Bone marrow (tissue), 2 donors: ENCODE measurements at places on chromosomes 11 and 22.

DNA sequence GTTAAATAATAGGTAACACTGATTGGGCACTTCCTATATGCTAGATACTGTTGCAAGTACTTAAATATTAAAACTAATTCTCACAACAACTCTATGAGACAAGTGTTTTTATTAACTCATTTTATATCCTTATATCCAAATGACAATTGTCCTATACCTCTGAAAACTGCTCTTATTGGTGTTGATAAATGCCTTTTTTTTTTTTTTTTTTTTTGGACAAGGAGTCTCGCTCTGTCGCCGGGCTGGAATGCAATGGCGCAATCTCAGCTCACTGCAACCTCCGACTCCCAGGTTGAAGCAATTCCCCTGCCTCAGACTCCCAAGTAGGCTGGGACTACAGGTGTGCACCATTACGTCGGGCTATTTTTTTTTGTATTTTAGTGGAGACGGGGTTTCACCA lies 41.6 kb downstream of the MRTFA start:
- DNase-seq: no peak

DNA sequence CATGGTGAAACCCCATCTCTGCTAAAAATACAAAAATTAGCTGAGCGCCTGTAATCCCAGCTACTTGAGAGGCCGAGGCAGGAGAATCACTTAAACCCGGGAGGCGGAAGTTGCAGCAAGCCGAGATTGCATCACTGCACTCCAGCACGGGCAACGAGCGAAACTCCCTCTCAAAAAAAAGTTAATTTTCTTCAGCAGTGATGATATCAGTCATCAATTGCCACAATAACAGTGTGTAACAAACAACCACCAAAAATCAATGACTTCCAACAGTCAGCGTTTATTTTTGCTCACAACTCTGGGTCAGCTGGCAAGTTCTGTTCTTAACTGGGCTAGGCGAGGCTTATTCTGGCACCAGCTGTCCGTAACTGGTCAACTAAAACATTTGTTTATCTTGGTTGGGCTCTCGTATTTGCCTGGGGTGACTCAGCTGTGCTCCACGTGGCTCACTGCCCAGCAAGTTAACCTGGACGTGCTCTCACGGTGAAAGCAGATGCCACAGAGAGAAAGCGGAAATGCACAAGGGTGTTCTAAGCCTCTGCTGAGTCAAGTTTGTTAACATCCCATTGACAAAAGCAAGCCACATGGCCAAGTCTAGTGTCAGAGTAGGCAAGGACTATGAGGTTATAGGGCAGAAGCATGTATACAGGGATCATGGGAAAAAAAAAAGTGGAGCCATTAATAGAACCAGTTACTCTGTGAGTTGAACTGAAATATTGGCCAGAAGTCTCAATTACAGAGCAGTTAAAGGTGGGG lies 52.1 kb downstream of the LHFPL7 start:
- DNase-seq: no peak

GRCh38 chr22:49044091-49044490 lies 783.6 kb downstream of the BRD1 start:
- no peak for DNase-seq

- no peak for DNase-seq
These were observed 170.8 kb upstream of the CADM1 start for GRCh38 chr11:115674937-115675544.

DNA sequence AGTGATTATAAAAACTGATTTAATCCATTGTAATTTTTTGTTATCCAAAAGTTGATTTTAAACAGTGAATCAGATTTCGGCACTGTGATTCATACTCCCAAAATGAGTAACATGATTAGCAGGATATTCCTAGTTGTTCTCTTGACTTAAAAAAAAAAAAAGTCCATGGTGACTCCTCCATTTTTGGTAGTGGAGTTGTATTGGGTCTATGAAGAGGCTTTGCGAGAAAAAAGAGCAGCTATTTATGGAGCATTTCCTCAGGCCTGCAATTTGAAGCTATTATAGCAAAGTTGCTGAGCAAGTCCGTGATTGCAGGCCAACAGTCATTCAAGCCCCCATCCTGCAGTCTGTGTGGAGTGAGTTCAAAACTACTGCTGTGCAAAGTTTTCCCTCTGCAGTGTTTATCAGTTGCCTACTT lies 28.8 kb downstream of the YAP1 start:
- no peak for DNase-seq

DNA sequence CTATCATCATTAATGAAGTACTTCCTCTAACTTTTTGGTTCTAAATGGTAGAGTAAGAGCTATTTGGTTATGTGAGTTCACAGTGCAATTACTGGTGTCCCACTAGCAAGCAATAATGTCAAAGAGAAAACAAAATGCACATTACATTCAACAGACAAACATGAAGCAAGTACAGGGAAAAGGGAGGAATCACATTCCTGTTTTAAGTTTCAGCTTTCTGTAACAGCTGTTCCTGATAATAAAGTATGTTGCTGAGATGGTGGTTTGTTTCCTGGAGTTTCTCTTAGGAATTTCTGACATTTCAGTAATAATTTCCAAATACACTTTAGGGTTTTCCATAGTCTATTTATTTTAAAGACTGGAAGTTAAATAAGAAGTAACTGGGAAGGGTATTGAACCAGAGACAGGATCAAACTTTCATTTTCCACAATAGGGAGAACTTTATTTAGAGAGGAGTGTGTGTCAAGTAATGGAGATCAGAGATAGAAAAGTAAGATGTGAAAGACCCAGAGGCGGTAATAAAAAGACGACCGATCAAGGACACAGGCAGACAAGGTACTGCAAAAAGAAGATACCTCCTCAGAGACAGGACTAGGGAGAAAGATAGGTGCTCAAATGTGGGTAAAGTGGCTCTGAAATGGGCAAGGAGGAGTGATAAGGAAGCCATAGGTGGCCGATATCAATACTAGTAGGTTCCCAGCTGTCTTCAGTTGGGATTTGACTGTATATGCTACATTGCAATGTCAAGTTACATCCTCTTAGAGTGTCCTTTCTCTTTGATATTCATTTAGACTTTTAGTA lies 20.8 kb upstream of the CLNS1A start:
- DNase-seq: no peak

- no peak for DNase-seq
These were observed at the start of gene SCN3B for GRCh38 chr11:123654566-123655081. Gene SCN3B, minus strand, starts transcription at chr11:123654624. Its CDS starts 823 bp downstream, at chr11:123653801.

DNA sequence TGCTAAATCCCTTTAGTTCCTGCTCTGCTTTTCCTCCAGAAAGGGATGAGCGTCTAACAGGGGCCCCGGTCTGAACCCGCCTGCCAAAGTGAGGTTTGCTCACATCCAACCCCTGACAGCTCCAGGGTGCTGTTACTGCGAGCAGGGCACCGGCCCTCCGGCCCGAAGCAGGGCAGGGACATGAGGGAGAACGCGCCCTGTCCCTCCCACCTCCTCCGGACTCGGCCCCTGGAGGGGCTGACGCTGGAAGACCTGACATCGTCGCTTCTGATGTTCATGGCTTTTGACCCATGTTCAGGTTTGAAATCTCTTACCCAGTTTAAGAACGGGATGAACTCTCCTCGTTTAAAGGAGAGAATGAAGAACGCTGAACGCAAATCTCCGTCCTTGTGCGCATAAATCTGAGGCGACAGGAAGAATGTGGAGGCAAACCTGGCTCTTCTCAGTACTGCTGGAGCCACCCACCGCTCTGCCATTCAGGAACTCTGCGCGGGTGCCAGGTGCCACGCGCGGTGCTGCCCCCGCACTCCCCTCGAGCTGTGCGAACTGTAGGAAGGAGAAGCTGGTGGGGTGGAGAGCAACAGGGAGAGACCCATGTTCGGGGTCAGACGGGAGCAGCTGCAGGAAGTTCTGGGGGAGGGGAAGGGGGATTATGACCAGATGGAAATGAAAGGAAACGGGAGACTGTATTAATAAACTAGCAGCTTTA lies 826 bp upstream of the EEF1G start:
- no peak for DNase-seq
